ENCODE measurements at places on chromosomes 12 and 14. TPM values are rescaled to one million over a fixed set of nuclear protein-coding genes. Genes with fewer than 3 reads are reported as not detected.

DNA sequence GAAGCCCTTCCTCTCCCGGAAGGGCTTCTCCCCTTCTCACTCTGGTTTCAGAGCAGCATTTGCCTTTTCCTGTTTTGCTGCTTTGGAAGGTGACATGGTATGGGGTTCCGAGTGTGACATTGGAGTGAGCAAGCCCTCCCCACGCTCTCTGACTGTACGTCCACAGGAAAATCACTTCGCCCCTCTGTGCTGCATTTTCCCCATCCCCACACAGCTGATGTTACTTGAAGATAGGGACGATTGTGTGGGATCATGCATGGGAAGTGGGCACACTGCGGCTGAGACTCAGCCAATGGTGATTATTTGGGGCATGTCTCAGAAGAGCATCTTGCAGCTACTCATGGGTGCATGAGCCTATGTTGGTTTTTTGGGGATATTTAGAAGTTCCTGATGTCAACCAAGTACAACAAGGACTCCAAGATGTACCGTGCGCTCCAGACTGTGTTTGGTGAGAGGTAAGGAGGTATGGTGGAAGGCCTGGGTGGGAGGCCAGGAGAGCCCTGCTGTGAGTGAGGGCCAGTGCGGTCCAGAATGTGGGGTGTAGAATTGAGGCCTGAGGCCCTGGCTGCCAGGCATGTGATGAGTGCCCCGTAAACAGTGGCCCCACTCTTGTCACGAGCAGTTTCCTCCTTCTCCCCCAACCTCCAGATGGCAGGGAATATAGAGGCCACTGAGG lies 15.1 kb downstream of the CYP46A1 start:
- no peak overlapping the region for H3K27ac ChIP-seq
- no peak for DNase-seq
- no peaks in the 10 kb centered on the region for H3K36me3 ChIP-seq
- H3K4me1 ChIP-seq = peaks cover 4% of the 10 kb centered on the region
- no peak overlapping the region for H3K4me3 ChIP-seq

- H3K4me3 ChIP-seq = peak overlapping the region; percentile 94
- peak overlapping the region; percentile 97 for H3K27ac ChIP-seq
- DNase-seq = no peak
- peaks cover 56% of the 10 kb centered on the region for H3K36me3 ChIP-seq
- no peaks in the 10 kb centered on the region for H3K27me3 ChIP-seq
Observed at GRCh38 chr12:6950401-6950801, 755 bp upstream of the PTPN6 start.

- no peaks in the 10 kb centered on the region for H3K4me1 ChIP-seq
- no peak overlapping the region for H3K27ac ChIP-seq
- H3K27me3 ChIP-seq = no peaks in the 10 kb centered on the region
Observed at GRCh38 chr12:100171248-100171647, 28.6 kb upstream of the BLTP3B start.

The STXBP6 gene
- not detected for total RNA-seq
